ENCODE measurements at places on chromosomes 2 and 18.

- DNase-seq: peak; percentile 14
Measured at GRCh38 chr18:7467708-7468466, 99.2 kb upstream of the PTPRM start.

DNA sequence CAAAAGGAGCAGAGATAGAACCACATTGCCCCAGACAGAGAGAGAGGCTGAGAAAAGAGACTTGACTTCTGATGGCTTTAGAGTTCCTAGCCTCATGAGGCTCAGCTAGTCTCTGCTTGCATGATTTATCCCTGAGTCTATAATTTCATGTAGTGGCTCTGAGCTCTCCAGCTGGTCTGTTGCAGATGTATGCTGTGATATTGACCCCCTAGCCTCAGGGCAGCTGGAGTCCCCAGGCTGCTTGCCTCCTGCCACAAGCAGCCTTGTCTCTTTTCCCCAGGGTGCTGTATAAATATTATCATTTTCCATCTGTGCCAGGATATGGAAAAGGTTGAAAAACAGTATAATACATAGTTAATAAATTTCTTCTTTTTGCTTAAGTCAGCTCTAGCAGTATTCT, 467.6 kb upstream of the CWC22 start:
- no peak for DNase-seq

GRCh38 chr2:174792309-174793025, 28.2 kb upstream of the CHRNA1 start:
- DNase-seq: no peak

- no peak for DNase-seq
Measured at GRCh38 chr18:26051843-26052242, 38.6 kb downstream of the SS18 start.

GRCh38 chr2:216163518-216163917, 54.4 kb downstream of the XRCC5 start:
- DNase-seq: no peak

DNA sequence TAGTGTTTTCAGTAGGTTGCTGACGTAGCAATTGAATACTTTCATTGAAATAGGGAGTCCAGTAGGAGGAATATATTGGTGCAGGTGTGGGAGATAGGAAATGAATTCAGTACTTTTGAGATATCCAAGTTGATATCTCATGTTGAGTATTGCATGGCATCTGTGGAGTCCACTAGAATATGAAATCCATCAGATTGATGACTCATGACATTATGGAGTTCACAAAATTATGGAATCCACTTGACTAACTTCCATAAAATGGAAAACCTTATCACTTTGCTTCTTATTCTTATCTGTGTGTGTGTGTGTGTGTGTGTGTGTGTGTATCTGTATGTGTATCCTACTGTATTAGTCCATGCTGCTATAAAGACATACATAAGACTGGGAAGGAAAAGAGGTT, 513.5 kb upstream of the ZEB2 start:
- DNase-seq: peak; percentile 27

DNA sequence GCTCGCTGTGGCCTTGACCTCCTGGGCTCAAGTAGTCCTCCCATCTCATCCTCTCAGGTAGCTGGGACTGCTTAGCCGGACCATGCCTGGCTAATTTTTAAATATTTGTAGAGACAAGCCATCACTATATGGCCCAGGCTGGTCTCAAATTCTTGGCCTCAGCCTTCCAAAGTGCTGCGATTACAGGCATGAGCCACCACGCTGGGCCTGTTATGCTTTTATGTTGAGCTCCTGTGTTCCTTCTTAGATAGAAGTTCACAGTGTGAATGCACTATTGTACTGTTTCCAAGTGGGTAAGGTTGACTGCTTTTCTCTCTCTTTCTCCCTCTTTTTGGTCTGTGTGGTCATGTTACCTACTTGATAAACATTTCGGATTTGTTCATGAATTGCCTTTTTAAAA, 61.9 kb downstream of the SMCHD1 start:
- no peak for DNase-seq

DNA sequence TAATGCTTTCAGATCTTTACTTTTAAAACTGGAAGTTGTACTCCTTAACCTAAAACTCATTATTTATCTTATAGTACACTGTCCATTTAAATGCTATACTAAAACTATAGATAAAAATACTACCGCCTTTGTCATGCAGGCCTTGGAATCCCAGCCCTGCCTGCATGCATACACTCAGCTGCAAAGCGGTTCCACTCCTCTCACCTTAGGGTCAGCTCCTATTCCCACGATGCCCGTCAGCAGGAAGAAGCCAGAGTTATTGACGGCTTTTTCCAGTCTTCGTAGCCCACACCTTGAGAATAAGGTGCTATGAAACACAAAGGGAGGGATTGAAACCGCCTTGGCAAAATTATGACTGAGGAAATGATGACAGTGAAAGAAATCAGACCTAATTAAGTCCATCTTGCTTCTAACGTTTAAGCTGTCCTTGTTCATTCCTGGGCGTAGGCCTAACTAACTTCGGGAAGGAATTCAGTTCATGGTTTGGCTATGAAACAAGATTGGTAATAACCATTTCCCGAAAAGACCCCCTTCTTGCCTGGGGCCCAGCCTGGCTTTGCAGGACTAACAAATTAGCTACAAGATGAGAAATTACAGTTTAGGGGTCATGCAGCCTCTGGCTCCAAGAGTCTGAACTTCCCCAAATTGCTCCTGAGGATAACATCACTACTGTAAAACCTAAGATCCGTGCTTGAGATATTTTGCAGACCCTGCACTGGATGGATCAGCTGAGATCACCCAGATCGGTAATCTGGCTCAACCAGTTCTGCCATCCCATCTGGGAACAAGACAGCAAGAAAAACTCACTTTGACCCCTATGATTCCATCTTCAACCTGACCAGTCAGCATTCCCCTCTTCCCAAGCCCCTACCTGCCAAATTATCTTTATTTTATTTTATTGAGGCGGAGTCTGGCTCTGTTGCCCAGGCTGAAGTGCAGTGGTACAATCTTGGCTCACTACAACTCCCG, 17.1 kb downstream of the EPB41L5 start:
- DNase-seq: no peak

DNA sequence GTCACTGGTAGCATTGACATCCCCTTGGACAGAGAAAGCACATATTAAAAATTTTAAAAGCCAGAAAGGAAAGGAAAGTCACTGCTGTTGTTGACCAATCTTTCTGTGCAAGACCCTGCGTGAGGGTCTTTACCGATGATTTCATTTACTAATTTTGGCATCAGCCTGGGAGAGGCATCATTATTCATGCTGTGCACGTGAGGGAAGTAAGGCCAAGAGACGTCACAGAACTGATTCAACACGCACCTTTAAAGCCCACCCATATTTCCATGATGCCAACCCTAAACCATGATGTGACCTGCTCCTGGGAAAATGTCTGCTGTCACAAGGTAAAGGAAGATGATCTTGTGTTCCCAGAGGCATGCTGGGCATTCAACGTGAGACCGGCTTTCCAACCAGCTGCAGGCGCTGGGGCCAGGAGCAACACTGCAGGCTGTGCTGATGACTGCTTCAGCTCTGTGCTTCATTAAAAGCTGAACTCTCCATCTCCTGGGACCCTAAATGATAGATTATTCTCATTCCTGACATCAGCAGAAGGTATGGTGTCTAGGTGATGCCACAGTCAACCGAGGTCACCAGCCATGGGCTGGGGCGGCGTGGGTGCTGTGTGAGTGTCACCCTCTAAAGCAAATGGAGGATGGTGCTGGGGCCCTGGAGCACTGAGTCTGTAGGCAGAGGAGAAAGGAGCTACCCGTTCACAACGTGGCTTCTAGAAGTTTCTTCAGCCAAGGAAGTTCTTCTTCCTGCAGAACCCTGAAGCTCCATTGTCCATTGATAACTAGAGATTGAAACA, 53.9 kb downstream of the TMEM18 start:
- no peak for DNase-seq

GRCh38 chr18:56210520-56210919, 427.9 kb downstream of the TXNL1 start:
- DNase-seq: no peak

DNA sequence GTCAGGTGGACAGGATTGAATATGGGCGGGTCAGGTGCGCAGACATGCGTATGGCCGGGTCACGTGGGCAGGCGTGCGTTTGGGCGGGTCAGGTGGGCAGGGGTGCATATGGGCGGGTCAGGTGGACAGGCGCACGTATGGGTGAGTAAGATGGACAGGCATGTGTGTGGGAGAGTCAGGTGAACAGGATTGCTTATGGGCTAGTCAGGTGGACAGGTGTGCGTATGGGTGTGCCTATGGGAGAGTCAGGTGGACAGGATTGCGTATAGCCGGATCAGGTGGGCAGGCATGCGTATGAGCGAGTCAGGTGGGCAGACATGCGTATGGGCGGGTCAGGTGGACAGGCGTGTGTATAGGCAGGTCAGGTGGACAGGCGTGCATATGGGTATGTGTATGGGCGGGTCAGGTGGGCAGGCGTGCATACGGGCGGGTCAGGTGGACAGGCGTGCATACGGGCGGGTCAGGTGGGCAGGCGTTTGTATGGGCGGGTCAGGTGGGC, 30.3 kb upstream of the KLF11 start:
- no peak for DNase-seq

DNA sequence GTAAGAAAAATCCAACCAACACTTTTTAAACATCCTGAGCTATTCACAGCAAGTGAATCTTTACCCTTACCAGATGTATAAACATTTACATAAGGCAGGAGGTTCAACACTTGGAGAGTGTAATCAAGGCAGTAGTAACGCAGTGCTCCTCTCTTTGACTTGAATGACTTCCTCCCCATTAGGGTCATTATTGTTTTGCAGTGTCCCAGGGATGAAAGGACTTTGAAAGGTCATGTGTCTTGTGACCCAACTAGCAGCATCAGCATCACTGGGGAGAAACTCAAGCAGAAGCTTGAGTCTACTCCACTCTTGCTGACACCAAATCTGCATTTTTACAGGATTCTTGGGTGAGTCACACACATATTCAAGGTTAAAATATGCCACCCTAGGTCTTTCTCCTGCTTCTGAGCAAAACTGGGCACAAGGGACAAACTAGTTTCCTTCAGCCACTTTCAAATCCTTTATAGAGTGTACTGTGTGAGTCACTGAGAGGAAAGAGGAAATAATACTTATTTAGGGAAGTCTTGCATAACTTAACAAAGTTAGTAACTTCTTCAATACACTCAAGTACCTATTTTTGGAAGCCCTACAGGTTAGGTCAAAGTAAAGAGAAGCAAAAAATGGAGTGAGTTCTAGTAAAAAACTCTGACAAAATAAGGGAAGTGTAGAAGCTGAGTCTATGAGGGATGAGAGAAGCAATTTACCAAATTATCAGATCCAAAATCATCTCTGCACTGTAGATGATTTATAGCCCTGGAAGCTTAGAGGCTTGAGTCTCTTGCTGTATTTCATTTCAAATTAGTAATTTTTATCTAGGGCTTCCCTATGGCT, 51.0 kb upstream of the EML4 start:
- peak; percentile 23 for DNase-seq

- no peak for DNase-seq
Measured at GRCh38 chr2:88218981-88219380, 48.8 kb downstream of the THNSL2 start.

DNA sequence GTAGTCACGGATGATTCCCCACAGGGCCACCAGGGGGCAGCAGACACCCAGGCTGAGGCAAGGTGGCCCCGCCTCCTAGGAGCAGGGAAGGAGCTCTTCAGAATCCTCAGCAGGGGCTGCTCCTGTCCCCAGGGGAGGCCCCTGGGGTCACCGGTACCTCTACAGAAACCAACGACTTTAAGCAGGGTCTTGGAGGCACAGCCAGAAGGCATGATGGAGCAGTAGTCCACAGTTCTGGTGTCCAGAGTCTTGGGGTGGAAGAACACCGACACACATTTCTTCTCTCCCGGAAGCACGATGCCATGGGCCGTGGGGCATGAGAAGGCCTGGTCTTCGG, 11.5 kb downstream of the CFAP65 start:
- peak; percentile 42 for DNase-seq

DNA sequence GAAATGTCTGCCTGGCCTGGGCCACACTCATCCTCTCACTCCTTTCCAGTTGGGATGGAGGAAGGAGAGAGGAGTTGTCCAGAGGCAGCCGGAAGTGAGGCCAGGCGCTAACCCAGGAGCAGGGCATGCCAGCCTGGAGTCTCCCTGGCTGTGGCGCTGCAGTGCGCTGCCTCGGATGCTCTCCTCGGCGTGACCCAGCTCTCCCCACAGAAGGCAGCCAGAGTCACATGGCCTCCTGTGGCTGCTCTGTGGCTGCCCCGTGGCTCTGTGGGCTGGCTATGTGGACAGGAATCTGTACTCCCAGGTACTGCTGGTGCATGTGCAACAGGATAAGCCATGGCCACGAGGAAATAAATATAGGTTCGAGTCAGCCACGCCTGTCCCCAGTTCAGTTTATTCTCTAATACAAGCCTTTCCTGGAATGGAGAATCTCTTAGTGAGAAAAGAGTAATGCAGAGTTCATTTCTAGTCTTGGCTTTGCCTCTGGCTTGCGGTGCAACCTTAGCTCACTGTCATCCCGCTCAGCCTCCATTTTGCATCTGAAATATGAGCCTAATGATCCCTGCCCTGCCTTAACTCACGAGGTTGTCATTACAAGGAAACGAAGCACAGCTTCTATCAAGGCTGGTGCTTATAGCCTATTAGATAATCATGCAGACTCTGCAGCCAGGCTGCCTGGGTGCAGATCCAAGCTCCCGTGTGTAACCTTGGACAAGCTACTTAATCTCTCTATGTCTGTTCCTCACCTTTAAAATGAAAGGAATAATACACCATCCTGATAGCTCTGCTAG, 106.3 kb downstream of the ANTXR1 start:
- no peak for DNase-seq

- DNase-seq: peak; percentile 62
Measured at GRCh38 chr2:61151436-61151835, 10.6 kb upstream of the C2orf74 start.

GRCh38 chr2:201404699-201405280, 46.5 kb downstream of the TRAK2 start:
- no peak for DNase-seq

- no peak for DNase-seq
Measured at GRCh38 chr2:188813857-188814256, 160.3 kb upstream of the COL3A1 start.

- no peak for DNase-seq
Measured at GRCh38 chr2:148994341-148994740, 44.2 kb upstream of the LYPD6B start.

GRCh38 chr2:34371711-34372110, 772.6 kb upstream of the FAM98A start:
- no peak for DNase-seq
